Naive B cell (primary cell): ENCODE measurements at places on chromosomes 5 and 9. TPM values are rescaled to one million over a fixed set of nuclear protein-coding genes. Genes with fewer than 3 reads are reported as not detected.

The ZDHHC11B gene
- polyA plus RNA-seq = not detected

The PHAX gene
- polyA plus RNA-seq = 71.3 TPM

The NR6A1 gene
- 0.11 TPM for polyA plus RNA-seq

The SVEP1 gene
- not detected for polyA plus RNA-seq

The GRIA1 gene
- not detected for polyA plus RNA-seq

The IRGM gene
- 1.1 TPM for polyA plus RNA-seq
